ENCODE measurements at places on chromosomes 6 and 20.

GRCh38 chr6:73932866-73933265, 236.9 kb downstream of the CD109 start:
- DNase-seq, result no peak

DNA sequence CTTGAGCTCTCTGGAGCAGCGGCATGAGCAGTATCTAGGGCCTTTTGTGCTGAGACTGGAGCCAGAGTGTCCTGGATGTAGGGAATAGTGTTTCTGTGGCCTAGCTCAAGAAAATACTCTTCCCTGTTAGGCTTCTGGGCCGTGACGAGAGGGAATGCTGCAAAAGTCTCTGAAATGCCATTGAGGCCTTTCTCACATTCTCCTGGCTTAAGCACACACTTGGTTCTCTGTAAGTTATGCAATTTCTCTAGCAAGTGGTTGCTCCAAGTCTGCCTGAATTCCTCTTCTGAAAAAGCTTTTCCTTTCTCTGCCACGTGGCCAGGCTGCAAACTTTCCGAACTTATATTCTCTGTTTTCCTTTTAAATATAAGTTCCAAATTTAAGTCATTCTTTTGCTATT, 744.4 kb downstream of the GRIK2 start:
- no peak for DNase-seq

DNA sequence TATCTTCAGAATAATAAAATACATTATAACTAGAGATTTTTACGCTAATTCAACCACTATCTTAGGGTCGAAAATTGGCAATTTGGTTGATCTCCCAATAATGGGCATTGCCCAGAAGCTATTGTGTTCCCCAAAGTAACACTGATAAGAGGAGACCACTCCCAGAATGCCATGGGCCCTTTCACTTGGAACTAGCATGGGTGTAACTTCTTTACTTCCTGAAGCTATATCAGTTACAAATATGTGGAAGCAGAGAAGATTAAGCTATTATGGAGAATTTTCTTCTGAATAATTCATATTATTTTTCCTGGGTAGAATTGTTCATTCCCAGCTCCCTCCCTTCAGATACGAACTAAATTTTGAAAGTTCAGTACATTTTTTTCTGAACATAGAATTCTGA, 48.2 kb upstream of the JAG1 start:
- no peak for DNase-seq

DNA sequence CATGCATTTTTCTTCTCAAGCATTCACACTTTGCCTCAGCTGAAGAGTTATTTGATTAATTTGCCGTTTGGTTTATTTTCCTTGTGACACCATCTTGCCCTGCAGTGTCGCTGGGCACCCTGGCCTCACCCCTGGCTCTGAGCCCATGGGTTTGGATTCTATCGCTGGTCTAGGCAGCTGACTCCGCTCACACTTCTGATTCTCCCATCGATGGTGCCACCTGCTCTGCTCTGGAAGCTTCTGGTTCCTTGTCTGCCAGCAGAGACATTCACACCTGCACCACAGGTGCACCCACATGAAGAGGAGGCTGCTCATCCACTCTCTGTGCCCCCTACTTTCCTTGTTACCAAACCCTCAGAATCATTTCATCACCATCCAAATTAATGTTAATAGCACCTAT, 291.6 kb upstream of the CDH4 start:
- no peak for DNase-seq

DNA sequence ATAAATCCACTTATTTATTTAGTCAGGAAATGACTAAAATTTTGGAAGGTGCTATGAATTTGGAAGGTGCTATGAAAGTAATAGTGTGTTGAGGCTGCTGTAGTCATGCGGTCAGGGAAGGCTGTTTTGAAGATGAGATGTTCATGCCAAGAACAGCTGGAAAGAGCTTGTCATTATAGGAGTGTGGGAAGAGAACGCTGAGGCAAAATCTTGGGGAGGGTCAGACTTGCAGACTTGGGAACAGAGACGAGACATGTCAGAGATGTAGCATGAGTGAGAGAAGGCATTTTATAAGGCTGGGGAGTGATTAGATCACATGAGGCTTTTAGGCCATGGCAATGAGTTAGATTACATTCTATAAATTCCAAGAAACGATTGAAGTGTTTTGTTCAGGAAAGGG, 124.0 kb upstream of the B3GAT2 start:
- no peak for DNase-seq

- no peak for DNase-seq
These were observed 708.4 kb upstream of the EPHA7 start for GRCh38 chr6:94127716-94128115.

GRCh38 chr20:44231713-44232468, 15.2 kb upstream of the GDAP1L1 start:
- DNase-seq, result no peak

DNA sequence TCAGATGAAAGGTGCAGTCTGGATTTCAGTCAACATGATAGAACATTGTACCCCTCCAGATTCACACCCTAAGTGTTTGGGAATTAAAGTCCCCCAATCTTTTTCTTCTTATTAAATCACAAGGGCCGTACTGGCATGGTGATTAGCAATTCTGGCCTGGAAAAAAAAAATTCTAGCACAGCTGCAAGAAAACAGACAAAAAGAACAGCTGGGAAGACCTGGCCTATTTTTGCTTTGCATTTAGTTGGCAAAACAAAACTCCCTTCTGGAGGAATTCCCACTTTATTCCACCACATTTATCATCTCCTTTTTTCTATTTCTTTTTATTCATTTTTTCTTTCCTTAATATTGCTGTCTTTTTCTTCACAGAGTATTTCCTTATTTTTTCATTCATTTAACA, 39.8 kb upstream of the AKAP12 start:
- DNase-seq, result no peak
